SHP77 (cell line): ENCODE measurements at places on chromosomes 5 and 9.

DNA sequence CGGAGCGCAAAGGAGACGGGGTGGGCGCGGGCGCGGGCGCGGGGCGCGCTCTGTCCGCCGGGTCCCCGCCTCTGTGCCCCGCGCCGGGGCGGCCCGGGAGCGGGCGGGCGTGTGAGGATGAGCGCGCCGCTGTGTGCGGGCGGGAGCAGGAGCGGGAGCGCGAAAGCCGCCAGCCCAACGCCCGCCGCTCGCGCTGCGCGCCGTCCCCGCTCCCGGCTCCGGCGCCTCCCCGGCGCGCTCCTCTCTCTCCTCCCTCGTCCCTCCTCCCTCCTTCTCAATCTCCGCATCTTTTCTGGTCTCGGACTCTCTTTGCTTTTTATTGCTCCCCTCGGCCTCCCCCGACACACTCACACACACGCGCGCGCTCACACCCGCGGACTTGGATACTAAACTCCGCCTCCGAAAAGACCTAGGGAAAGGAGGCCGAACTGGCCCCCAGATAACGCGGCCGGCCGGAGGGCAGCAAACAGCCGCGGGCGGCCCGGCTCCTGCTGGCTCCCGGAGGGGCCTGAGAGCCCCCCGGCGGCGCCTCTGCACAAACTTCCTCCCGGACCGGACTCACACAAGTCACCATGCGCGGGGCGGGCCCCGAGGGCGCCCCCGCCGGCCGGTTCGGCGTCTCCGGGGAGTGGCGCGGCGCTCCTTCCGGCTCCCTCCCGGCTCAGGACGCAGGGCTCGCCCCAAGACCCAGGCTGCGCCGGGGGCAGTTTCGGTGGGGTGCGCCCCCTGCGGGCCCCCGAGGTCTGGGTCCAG lies at the start of gene FIBCD1:
FIBCD1 (minus strand) TSS at position 596 of the 753 bp plus-strand sequence. CDS start 640 bp downstream, outside the sequence.
- no peak for DNase-seq

- DNase-seq = peak; percentile 32
These were observed 76.0 kb downstream of the ARL15 start for GRCh38 chr5:54234304-54234933.

GRCh38 chr5:55626790-55627189 lies 85.3 kb downstream of the SLC38A9 start:
- DNase-seq = no peak

DNA sequence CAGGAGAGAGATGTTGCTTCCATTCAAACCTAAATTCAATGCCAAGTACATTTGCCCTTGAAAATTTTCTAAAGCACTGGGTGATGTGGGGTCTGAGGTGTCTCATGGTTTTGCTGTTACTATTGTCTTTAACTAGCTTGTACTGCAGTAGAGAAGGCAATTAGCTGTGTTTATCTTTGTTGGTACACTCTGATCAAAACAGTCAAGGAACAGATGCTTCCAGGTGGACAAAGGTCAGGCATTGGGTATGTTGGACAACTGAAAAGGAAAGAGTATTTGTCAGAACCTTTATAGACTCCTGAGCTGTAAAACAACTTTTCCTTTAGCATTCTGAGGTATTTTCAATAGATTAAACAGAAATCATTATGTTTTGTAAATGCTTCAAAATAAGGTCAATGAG lies 2228.7 kb upstream of the WWC1 start:
- DNase-seq = no peak

- no peak for DNase-seq
These were observed 177.2 kb downstream of the GOLPH3 start for GRCh38 chr5:31996909-31997308.
